ENCODE measurements at places on chromosomes 12 and 14.

- no peak for DNase-seq
Measured at GRCh38 chr12:52390739-52391617, 5.5 kb upstream of the KRT84 start.

DNA sequence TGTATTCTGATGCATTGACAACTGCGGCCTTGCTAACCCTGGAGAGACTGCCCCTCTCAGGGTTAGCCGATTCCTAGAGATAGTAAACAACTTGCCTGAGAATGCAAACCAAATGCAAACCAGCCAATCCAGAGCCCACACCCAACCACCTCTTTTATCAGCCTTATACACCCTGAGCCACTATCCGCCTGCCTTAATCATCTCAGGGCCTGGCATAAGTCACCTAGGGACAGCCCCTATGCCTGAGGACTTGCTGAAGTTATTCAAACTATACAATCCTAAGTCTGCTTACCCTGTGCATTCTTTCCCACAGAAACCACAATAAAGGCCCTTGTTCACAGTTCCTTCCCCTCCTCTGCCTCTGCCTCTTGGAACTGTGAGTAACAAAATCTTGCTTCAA, 177.2 kb downstream of the KCNA5 start:
- DNase-seq, result no peak

- no peak for DNase-seq
Measured at GRCh38 chr12:97520106-97520505, 57.5 kb downstream of the RMST start.

DNA sequence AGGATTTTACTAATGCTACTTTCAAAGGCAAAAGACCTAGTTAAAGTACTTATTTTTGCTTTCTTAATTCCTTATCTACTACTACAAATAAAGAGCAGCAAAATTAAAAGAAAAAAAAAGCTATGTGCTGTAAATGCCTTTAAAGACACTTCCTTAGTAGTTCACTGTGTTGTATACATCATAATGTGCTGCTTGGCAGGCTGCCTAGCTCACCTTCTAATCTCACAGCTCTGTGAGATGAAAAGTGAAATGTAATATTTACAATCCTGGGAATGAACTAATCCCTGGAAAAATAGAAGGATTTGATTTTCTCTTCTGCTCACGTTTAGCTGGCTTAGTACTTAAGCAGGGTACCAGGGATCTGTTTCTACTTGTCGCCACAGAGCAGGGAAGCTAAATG, 184.4 kb upstream of the ALG10B start:
- DNase-seq, result no peak

GRCh38 chr12:117209626-117210025, 19.4 kb upstream of the FBXO21 start:
- DNase-seq, result no peak

DNA sequence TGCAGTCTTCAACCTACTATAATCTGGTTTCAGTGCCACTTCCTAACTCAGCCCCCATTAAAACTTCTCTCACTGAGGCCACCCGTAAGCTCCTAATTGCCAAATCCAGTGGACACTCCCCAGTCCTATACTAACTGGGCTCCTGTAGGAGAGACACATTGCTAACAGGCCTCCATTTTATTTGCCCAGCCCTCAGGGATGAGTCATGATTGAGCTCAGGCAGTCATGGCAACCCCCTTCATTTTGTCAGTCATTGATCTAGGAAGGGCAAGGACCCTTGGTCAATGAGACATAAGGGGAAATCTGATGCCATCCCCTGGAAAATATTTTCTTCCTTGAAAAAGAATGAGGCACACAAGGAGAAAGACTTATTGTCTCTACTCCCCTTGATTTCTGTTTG, 70.1 kb upstream of the HIF1A start:
- DNase-seq, result no peak

- DNase-seq, result no peak
Measured at GRCh38 chr12:107948391-107948945, 174.0 kb downstream of the ASCL4 start.

GRCh38 chr12:38775457-38775856, 129.9 kb downstream of the CPNE8 start:
- no peak for DNase-seq

DNA sequence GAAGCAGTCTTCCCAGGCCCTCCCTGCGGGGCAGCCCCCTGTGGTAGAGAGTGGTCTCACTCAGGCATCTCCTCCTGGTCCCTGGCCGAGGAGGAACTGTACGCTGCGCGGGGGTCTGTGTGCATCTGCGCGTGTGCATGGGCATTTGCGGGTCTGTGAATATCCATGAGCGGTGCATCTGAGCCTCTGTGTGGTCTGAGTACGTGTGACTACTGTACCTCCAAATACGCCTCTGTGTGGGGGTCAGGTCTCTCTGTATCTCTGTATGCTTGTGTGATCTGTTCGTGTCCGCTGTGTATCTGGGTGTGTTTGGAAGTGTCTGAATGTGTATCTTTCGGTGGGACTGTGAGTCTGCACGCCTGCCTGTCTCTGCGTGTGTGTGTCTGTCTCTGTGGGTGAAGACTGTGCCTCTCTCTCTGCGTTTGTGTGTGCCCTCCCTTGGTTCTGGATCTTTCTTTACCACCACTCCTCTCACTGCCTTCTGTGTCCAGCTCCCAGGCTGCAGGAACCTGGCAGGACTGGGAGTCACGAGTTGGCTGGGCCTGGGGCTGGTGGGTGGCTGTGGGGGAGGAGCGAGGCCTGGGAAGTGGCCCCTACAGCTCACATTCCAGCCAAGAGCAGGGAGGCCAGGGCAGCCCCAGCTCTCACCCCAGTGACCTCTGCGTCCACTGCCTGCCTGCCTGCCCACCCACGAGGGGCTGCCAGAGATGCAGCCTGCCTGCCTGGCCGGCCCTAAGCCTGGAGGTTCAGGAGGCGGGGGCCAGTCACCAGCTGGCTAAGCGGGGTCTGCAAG, 1.1 kb upstream of the PGF start:
- DNase-seq, result no peak

GRCh38 chr14:99524091-99524661, 43.0 kb downstream of the CCNK start:
- no peak for DNase-seq

DNA sequence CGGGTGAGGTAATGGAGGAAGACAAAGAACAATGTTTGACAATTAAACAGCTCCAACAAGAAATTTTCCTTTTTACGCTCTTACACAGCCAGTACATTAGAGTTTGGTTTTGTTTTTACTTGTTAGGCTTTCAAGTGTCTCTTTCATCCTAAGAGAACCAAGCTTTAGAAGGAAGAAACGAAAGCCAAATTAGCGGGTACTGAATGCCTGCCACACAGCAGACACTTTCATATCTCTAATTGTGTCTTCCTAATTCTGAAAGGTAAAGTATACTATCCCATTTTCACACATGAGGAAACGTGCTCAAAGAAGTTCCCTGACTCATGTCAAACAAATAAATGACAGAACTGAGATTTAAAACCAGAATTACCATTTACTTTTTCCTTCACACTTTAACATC, 65.0 kb downstream of the CDK17 start:
- DNase-seq, result no peak

DNA sequence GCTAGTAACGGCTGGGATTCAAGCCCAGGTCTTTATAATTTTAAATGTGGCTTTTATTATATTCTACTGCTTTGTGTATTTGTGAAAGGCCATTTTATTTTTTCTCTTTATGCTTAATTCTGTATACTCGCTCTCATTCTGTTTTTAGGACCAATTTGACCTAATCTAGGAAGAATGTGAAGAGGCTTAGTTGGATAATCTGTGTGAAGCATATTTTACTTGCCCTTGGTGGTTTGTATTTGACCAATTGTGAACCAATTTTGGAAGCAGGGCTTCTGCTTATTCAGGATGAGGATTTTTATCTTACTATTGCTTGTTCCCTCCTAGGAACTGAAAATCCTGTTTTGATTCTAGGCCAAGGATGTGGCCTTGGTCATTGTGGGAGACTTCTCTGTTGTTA, 113.1 kb downstream of the TTC6 start:
- DNase-seq, result no peak
